ENCODE measurements at places on chromosomes 12 and 14. TPM values are rescaled to one million over a fixed set of nuclear protein-coding genes. Genes with fewer than 3 reads are reported as not detected.
A peak's percentile ranks its signal among the peaks of the same experiment; 100 is the strongest.

DNA sequence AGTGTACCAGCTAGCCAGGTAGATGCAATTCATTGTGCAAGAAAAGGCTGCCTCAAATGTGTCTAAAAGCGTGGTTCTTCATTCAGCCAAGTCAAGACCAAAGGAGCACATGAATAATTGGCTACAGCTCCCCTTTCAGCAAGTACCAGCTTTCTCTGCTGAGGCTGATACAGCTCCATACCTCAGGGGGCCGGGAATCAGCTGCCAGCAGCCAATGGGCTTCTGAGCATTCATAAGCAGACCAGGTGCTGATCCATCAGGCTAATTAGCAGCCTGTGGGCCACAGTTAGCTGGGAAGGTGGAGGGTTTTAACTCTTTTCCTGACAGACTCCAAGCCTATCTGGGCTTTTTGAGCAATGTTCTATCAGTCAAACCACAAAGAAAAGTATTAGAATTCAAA, 264.7 kb downstream of the APAF1 start:
- no peak overlapping the region for H3K4me3 ChIP-seq
- H3K27me3 ChIP-seq, result peaks cover 3% of the 10 kb centered on the region
- no peak overlapping the region for H3K27ac ChIP-seq

DNA sequence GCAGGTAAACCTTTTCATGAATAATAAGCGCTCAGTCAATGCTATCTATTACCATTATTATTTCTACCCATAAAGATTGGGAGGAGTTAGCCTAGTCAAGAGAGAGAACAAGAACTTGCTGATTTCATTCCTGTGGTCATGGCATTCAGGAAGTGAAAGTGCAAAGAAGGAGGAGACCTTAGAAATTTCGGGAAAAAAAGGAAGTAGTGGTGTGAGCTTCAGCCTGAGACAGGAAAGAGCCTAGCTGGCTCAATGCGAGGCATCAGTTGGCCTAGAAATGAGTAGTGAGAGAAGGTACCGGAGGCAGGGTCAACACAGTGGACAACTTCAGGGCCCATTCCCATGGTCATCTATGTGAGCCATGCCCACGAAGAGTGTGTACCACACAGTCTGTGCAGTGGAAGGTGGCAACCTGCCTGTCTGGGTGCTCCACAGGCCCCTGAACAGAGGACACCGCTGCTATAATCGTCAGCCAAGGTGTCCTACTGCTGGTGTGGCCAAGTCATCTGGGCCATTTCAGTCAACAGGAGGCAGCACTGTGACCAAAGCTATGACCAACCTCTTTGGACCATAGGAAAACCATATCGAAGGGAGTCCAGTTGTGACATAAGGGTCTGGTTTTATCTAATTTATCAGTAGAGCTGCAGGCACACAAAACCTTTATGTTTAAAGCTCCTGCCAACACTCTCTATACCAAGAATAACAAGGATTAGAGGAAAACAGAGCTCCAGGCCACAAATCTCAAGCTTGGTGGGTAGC, 16.2 kb upstream of the STON2 start:
- no peak overlapping the region for H3K27ac ChIP-seq
- DNase-seq, result no peak

DNA sequence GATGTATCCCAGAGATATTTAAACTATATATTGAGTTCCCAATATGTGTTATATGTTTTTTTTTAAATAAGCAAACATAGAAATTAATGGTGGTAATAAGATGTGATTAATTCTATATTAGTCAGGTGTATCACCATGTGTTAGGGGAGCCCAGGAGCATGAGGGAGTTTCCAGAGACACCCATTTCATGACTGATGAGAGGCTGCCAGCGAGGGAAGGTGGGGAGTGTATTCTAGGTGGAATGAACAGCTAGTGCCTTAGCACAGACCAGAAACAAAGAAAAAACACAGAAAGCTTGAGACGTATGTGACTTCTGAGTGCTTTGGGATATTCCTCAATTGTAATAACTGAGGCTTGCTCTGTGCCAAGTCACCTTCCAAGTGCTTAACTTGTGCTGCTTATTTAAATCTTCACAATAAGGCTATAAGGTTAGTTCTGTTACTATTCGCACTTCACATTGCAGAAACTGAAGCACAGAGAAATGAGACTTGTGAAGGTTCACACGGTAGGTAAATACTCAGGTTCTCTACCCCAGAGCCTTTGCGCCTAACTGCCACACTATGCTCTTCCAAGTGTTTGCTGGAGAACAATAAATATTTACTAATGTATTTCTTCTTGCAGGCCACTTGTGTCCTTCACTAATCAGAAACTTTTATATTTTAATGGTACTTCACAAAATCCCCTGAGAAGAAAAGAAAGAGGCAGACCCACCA, 17.9 kb upstream of the MGP start:
- no peak for DNase-seq
- H3K27me3 ChIP-seq, result no peaks in the 10 kb centered on the region
- no peak overlapping the region for H3K27ac ChIP-seq
- H3K4me1 ChIP-seq, result peaks cover 28% of the 10 kb centered on the region
- peaks cover 10% of the 10 kb centered on the region for H3K36me3 ChIP-seq

GRCh38 chr12:65622056-65622455, 202.2 kb upstream of the HMGA2 start:
- DNase-seq, result no peak
- H3K27me3 ChIP-seq, result peaks cover 21% of the 10 kb centered on the region
- no peaks in the 10 kb centered on the region for H3K36me3 ChIP-seq
- H3K27ac ChIP-seq, result no peak overlapping the region
- H3K4me3 ChIP-seq, result no peak overlapping the region

- DNase-seq, result no peak
- peaks cover 60% of the 10 kb centered on the region for H3K36me3 ChIP-seq
- peak overlapping the region; percentile 14 for H3K4me3 ChIP-seq
- H3K27me3 ChIP-seq, result no peaks in the 10 kb centered on the region
- peaks cover 65% of the 10 kb centered on the region for H3K4me1 ChIP-seq
Measured at GRCh38 chr14:99179946-99180345, 92.1 kb downstream of the BCL11B start.

- no peak overlapping the region for H3K27ac ChIP-seq
- no peak for DNase-seq
- peaks cover 22% of the 10 kb centered on the region for H3K4me1 ChIP-seq
Measured at GRCh38 chr12:113133036-113133435, 2.5 kb downstream of the RASAL1 start.

GRCh38 chr12:78088391-78088832, 257.7 kb downstream of the NAV3 start:
- H3K4me3 ChIP-seq, result no peak overlapping the region
- no peak for DNase-seq
- no peaks in the 10 kb centered on the region for H3K36me3 ChIP-seq
- no peaks in the 10 kb centered on the region for H3K27me3 ChIP-seq

GRCh38 chr12:94202245-94203180, 54.1 kb downstream of the PLXNC1 start:
- H3K4me3 ChIP-seq, result no peak overlapping the region
- DNase-seq, result peak; percentile 24
- H3K27me3 ChIP-seq, result no peaks in the 10 kb centered on the region
- H3K36me3 ChIP-seq, result peaks cover 6% of the 10 kb centered on the region
- H3K4me1 ChIP-seq, result peaks cover 48% of the 10 kb centered on the region

DNA sequence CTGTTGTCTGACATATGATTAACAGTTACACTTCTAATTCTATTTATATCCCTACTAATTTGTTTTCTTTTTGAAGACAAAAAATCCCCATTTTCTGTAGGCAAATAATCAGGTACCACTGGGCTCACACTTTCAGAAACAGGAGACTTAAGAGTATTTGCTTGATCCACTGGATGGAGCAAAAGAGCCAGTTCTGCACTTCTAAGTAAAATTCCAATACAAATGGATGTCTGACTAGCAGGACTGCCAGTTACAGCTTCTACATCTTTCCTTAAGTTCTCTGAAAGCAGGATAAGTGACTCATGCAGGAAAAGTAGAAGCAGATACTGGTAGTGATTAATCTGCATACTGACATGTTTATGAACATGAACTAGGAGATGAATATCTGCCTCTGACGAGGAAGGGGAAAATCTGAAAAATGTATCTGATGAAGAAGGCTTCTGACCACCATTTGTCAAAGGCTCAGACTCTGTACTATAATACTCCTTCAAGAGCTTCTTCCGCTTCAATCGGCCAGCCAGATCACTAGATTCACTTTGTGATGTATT, 73.8 kb upstream of the ANKS1B start:
- H3K4me3 ChIP-seq, result no peak overlapping the region
- DNase-seq, result no peak
- no peaks in the 10 kb centered on the region for H3K27me3 ChIP-seq
- H3K4me1 ChIP-seq, result no peaks in the 10 kb centered on the region
- no peak overlapping the region for H3K27ac ChIP-seq
- peaks cover 29% of the 10 kb centered on the region for H3K36me3 ChIP-seq

GRCh38 chr14:30349520-30349919, 209.4 kb upstream of the G2E3 start:
- H3K4me3 ChIP-seq, result no peak overlapping the region
- H3K27ac ChIP-seq, result no peak overlapping the region
- no peak for DNase-seq
- H3K27me3 ChIP-seq, result peaks cover 4% of the 10 kb centered on the region

The KLRC2 gene
- total RNA-seq, result not detected

The GAPDH gene
- total RNA-seq, result 6,787 TPM

The ZC2HC1C gene
- 0.86 TPM for total RNA-seq

The NXPH4 gene
- 0.79 TPM for total RNA-seq
